ENCODE measurements at places on chromosomes 6 and 20.

GRCh38 chr6:47651505-47651944 lies 46.9 kb upstream of the ADGRF4 start:
- DNase-seq, result peak; percentile 56

- peak; percentile 68 for DNase-seq
Observed at GRCh38 chr6:118893064-118893806, 717 bp upstream of the ASF1A start.

DNA sequence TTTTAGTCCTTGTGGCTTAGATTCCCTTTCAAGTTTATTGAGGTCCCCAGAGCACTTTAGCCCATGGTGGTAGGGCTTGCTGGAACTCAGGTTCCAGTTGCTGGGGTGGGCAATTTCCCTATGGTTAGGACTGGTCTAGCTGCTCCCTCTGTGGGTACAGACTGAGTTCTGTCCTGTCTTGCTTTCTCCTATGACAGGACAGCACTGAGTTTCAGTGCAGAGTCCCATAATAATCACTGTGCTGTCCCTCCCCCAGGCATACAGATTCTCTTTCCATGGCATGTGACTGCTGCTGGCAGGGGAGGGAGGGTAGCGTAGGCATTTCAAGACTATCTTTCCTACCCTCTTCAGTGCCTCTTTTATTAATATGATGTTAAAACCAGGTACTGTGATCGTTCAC lies 17.1 kb upstream of the ERVFRD-1 start:
- no peak for DNase-seq

DNA sequence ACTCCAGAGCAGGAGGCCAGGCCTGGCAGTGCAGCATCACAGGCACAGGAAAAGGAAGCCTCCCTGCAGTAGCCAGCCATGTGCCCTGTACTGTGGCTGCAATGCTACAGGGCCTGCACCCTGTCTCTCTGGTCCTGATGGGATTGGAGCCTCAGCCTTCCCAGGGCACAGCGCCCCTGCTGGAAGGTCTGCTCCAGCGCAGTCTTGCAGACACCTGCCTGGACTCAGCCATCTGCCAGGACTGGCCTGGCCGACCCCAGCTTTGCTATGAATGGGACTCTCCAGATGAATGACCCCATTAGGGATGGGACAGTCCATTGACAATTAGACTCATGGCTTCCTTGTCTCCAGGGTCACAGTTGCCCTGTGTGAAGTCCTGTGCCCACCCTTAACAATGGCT lies 251.6 kb downstream of the ERMARD start:
- no peak for DNase-seq

DNA sequence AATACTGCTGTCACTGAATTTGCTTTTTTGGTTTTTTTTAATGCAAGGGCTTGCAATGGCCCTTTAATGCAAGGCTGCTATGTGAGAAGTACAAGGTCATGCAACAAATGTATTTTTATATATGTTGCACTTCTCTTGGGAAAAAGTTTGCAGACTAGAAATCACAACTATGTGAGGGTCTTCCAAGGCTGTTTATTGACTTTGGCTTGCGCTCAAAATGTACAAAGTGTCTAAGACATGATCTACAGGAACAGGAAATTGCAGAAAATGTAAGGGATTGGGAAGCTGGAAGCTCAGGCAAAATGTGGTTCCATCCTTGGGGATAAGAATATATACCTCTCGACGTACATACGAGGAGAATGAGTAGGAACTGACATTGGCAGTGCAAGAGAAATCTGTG lies 92.2 kb upstream of the F13A1 start:
- no peak for DNase-seq

- no peak for DNase-seq
Observed at GRCh38 chr6:156879591-156879990, 102.4 kb downstream of the ARID1B start.

- DNase-seq, result peak; percentile 67
Observed at GRCh38 chr6:18347021-18347577, 40.1 kb upstream of the RNF144B start.

DNA sequence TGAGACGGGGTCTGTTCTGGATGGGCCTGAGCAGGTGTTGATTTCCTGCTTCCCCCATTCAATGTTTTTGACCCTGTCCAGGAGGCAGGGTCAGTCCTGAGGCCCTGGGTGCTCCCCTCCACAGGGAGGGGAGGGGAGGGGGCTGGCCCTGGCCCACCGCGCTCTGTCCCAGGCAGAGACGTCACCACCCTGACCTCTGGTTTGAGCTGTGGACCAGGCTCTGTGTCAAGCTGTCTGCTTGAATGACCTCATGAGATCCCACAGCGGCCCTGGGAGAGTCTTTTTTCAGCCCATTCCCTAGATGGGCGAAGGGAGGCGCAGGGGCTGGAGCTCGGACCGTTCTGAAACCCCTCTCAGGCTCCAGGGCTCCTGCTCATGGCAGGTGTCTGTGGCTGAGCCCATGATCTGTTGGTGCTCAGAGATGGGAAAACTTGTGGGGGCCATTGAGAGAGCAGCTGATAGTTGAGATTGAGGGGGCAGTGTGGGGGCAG lies 8.9 kb upstream of the LKAAEAR1 start:
- DNase-seq, result no peak

- DNase-seq, result no peak
Observed at GRCh38 chr6:121441477-121441876, 6.0 kb downstream of the GJA1 start.

- no peak for DNase-seq
Observed at GRCh38 chr6:3620937-3621336, 130.6 kb downstream of the PXDC1 start.

- DNase-seq, result no peak
Observed at GRCh38 chr20:36967636-36968035, 16.1 kb upstream of the SAMHD1 start.

GRCh38 chr6:135451617-135452190 lies 45.8 kb downstream of the AHI1 start:
- peak; percentile 49 for DNase-seq

GRCh38 chr20:33359399-33360261 lies 41.7 kb downstream of the CDK5RAP1 start:
- no peak for DNase-seq

GRCh38 chr6:124064317-124065113 lies 260.9 kb downstream of the NKAIN2 start:
- no peak for DNase-seq

- no peak for DNase-seq
Observed at GRCh38 chr6:84625506-84625905, 138.9 kb downstream of the TBX18 start.

DNA sequence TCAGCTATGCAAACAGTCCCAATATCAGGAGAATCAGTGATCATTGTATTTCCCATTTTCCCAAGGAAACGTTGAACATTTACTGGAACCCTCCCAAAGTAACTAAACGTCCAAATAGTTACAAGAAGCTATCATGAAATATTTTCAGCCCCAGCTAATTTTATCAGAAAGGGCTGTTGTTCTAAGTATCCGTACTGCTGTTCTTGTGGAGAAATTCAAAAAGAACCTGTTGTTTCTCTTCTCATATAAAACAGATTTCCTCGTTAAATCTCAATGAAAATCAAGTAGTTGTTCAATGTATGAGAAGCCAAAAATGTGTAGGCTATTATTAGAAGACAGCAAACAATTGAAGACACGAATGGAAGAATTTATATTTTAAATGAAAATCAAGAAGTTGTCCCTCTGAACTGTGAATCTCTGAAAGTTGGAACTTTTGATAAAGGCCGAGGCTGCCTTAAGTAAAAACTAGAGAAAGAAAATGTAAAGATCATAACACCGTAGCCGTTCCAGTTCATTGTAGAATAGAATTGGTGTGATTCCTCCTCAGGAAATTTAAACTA lies 107.7 kb downstream of the HFE start:
- DNase-seq, result peak; percentile 25

Data from fibroblast of skin of right biceps (primary cell).